ENCODE measurements at places on chromosomes 3 and 15.

DNA sequence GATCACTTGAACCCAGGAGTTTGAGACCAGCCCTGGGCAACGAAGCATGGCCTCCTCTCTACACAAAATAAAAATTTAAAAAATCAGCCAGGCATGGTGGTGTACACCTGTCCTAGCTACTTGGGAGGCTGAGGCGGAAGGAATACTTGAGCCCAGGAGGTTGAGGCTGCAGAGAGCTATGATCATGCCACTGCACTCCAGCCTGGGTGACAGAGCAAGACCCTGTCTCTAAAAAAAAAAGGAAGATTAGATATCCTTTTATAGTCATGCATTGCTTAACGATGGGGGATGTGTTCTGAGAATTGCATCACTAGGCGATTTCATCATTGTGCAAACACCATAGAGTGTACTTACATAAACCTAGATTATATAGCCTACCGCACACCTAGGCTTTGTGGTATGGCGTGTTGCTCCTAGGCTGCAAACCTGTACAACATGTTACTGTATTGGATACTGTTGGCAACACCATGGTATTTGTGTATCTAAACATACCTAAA is 12.6 kb downstream of the ALAS1 start:
- peaks cover 77% of the 10 kb centered on the region for H3K36me3 ChIP-seq
- H3K4me1 ChIP-seq: peaks cover 14% of the 10 kb centered on the region
- H3K27me3 ChIP-seq: no peaks in the 10 kb centered on the region
- H3K4me3 ChIP-seq: no peak overlapping the region

DNA sequence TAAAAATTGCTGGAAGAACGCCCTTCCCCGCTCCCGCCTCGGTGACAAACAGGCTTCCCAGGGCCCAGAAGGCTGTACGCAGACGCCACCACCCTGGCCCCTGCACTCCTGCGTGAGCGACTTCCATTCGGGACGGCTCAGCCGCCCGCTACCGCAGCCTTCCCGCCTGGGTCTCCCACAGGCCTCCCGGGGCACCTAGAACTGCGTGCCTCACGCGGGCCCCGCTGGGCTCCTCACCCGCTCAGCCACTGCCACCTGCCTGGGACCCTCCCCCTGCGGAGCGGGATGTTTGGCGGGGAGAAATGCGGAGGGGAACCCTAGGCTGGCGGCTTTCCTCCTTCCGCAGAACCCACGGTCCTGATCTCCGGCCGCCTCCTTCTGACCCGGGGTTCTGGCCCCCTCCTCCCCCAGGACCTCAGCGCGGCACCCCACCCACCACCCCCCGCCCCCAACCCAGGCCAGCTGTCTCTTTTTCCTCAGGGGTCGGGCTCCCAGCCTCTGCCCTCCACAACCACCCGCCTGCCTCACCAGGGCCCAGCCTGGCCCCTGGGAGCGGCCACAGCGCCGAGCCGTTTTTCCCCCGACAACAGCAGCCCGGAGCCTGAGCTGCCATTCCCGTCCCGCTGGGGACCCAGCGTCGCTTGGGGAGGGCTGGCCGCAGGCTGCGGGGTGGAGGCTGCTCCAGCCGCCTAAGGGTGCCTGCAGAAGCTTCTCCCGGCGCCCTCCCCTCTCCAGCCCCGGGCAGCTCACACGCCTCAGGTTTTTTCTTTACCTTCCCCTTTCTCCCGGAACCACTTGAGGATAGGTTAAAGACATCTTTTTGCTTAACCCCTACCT is 27.6 kb upstream of the RAB7A start:
- peaks cover 10% of the 10 kb centered on the region for H3K4me1 ChIP-seq
- peaks cover 44% of the 10 kb centered on the region for H3K27me3 ChIP-seq
- H3K4me3 ChIP-seq: peak overlapping the region; percentile 66
- peak; percentile 31 for DNase-seq
- no peak overlapping the region for H3K27ac ChIP-seq

DNA sequence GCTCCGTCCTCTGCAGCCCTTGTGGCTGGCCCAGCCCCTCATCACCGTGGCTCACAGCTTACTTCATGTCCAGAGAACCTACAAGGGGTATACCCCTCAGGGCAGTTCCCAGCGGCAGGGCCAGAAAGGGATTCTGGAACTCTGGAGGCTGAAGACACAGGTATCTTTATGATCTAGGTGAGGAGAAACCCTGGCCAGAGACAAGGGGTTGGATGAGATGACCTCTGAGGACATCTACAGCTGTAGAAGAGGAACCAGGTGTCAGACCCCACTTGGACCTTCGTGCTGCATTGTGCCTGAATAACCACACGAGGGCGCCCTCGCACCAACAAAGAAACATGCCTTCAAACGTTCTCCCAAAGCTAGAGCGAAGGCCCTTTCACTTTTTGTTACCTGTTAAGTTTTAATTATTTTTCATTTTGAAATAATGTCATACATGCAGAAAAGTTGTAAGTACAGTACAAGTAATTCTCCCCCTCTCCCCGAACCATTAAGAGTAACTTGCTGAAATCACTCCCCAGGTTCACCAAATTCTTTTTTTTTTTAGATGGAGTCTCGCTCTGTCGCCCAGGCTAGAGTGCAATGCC is 118.7 kb upstream of the SMAD3 start:
- H3K4me3 ChIP-seq: no peak overlapping the region
- peaks cover 25% of the 10 kb centered on the region for H3K27me3 ChIP-seq
- H3K4me1 ChIP-seq: peaks cover 13% of the 10 kb centered on the region
- H3K27ac ChIP-seq: no peak overlapping the region
- H3K36me3 ChIP-seq: no peaks in the 10 kb centered on the region

DNA sequence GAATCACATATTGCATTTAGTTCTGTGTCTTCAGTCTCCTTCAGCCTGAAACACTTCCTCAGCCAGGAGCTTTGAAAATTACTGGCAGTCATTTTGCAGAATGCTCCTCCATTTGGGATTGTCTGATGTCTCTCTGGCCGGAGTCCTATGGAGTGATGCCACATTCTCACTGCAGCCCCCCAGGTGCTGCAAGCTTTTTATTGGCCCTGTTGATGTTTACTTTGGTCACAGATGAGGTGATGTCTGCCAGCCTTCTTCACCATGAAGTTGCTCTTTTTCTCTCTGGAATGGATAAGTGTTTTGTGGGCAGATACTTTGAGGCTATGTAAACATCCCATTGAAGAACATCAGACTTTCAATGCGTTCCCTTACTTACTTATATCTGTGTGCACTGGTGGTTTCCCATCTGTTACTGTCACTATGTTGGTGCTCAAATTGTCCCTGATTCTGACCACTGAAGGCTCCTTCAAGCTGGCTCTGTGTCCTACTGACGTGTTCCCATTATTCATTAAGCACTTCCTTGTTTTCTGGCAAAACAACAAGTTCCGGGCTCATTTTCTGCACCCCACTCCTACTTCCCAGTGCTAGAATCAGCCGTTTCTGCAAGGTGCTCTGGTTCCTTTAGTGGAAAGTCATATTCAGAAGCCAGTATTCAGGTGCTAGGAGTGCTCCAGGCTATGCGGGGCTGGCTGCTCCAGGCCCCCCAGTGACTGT is 1.4 kb upstream of the CLEC3B start:
- H3K36me3 ChIP-seq: peaks cover 5% of the 10 kb centered on the region
- no peak for DNase-seq
- peaks cover 29% of the 10 kb centered on the region for H3K27me3 ChIP-seq
- H3K4me3 ChIP-seq: no peak overlapping the region

- no peak for DNase-seq
- H3K27ac ChIP-seq: no peak overlapping the region
- no peaks in the 10 kb centered on the region for H3K27me3 ChIP-seq
- no peak overlapping the region for H3K4me3 ChIP-seq
- peaks cover 30% of the 10 kb centered on the region for H3K4me1 ChIP-seq
These were observed 19.7 kb downstream of the DENND6A start for GRCh38 chr3:57673156-57673555.

All from activated naive CD4-positive, alpha-beta T cell treated with anti-CD3 and anti-CD28 coated beads, Interleukin-2, amount 10 ng/mL, durations not matched to agents 7 days and 5 days (primary cell).